ENCODE measurements at places on chromosomes 7 and 10. TPM values are rescaled to one million over a fixed set of nuclear protein-coding genes. Genes with fewer than 3 reads are reported as not detected.

DNA sequence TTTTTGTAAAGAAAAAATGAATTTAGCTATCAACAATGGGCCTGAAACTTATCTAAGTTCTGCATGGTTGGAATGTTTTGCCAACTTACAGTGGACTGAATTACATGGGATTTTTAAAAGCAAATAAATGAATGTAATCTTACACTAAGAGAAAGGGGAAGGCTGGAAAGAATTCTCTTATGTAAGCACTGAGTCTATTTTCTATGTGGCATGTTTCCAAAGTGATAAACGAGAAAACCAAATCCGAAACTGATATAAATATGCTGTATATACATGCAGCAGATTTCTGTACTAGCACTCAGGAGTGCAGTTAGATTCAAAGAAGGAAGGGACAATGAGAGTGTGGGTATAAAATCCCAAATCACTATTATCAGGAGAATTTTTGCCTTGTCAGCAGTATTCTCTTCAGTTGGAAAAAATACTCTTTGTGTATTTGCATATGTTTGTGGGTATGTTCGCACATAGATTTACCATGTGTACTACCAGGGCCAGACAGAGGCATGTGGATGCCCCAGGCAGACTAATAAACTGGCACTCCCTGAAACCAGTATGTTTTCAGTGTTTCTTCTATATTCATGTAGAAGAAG, 334.3 kb upstream of the SEMA3D start:
- no peak for DNase-seq

DNA sequence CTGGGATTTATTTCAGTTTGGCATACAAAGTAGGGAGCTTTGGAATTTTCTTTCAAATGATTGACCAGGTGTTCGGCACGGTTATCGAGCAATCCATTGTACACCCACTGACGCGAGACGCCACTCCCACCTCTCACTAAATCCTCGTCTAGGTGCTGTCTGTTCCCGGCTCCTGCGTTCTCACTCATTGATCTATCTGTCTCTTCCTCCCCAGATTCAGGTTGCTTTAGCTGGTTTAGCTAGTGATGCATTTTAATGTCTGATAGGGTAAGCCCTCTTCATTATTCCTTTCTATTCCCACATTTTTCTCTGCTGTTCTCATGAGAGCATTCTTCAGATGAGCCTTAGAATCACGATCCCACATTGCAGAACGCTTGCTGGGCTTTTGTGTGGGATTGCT, 91.7 kb downstream of the ELFN1 start:
- DNase-seq, result no peak

GRCh38 chr10:35422228-35422627, 85.9 kb downstream of the CCNY start:
- DNase-seq, result no peak

GRCh38 chr10:11150231-11150731, 132.6 kb downstream of the CELF2 start:
- no peak for DNase-seq

The ATRNL1 gene
- 3.4 TPM for total RNA-seq

DNA sequence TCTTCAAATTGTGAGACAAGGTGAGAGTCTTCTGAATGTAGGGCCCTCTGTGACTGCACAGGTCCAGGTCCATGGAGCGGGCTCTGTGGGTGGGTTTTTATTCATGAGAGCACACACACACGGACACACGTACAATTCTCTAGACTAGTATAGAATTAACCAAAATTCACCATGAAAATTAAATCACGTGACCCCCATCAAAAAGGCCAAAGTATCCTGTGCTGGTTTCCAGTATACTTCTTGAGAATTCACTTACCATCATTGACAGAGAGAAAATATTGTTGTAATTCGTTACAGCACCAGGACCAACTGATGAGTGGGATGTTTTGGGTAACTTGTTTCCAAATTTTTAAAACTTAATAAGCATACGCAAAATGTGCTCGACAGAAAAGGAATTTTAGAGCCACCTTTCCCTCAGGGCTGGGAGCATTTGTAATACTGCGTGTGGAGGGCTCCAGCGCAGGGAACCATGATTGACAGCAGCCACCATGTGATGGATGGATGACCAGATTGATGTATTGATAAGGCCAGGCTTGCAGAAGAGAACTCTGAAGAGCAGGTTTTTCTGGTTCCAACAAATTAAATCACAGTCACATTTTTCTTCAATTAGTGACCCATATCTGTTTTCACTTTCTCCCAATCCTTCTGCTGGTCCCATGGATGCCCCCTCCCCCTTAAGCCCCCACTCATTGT, 14.9 kb upstream of the DNTT start:
- no peak for DNase-seq

- DNase-seq, result peak; percentile 21
These were observed 40.3 kb downstream of the CPVL start for GRCh38 chr7:29105752-29106668.

- no peak for DNase-seq
These were observed 392.0 kb downstream of the PAXIP1 start for GRCh38 chr7:154610903-154611302.

- DNase-seq, result no peak
These were observed 160.7 kb upstream of the ZNF32 start for GRCh38 chr10:43809211-43809930.

The TMEM225B gene
- total RNA-seq, result not detected

DNA sequence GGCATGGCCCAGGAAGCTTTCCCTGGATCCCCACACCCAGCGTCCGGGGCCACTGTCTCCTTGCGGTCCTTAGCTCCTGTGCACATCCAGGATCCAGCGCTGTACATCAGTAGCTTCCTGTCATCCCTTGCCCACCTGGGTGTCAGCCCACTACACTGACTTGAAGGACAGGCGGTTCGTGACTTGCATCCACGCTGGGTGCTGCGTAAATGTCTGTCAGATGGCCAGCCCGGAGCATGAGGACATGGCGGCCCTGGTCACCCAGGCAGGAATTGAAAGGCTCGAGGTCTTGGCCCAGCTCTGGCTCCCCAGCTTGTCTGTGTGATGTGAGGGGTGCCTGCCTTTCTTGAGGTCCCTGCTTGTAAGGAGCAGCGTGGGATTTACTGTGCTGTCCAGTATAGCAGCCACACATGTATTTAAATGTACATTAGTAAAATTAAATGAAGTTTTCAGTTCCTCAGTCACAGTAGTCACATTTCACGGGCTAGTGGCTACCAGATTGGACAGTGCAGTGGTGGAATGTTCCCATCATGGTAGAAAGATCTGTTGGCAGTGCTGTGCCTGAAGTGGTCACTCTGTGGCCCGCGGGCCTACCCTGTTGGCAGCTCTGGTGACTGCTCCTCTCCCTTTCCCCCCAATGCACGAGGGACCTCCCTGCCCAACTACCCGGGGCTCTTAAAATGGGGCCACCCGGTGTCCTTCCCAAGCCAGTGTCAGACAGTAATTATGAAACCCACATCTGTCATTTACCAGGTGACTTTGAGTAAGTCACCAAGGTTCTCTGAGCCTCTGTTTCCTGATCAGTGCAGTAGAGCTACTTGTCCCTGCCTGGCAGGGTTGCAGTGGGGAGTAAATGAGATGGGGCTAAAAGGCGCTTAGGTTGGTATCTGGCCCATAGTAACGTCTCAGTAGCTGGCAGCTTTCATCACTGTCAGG, 97.8 kb upstream of the PPIF start:
- DNase-seq, result no peak

GRCh38 chr7:115085421-115085820, 163.5 kb downstream of the MDFIC start:
- no peak for DNase-seq

DNA sequence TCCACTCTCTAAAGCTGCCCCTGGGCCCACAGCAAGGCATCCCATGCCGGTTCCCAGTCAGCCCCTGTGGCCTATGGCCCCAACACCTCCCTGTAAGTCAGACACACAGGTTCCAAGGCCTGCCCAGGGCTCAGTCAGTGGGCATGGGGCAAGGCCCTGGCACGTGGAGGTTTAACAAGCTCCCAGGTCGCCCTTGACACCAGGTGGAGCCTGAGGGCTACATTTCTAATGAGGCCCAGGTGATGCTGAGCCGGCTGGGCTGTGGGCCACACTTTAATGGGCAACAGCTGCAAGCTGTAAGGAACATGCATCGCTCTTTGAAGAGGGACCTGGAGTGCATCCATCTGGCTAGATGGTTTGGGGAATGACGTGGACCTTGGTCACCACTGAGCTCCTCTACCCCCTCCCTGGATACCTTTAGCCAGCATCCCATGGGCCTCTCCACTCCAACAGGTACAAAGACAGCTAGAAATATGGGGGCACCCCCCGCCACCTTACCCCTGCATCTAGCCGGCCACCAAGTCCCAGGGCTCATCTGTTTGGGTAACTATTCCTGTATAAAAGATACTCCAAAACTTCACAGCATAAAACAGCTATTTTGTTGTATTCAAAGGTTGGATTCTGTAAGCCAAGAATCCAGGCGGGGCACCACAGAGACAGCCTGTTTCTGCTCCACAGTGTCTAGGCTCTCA, 122.5 kb downstream of the OAT start:
- DNase-seq, result no peak

- no peak for DNase-seq
These were observed 6.1 kb downstream of the CCDC3 start for GRCh38 chr10:12995425-12995861.

- DNase-seq, result no peak
These were observed 990.7 kb downstream of the CCSER2 start for GRCh38 chr10:85318809-85319807.

DNA sequence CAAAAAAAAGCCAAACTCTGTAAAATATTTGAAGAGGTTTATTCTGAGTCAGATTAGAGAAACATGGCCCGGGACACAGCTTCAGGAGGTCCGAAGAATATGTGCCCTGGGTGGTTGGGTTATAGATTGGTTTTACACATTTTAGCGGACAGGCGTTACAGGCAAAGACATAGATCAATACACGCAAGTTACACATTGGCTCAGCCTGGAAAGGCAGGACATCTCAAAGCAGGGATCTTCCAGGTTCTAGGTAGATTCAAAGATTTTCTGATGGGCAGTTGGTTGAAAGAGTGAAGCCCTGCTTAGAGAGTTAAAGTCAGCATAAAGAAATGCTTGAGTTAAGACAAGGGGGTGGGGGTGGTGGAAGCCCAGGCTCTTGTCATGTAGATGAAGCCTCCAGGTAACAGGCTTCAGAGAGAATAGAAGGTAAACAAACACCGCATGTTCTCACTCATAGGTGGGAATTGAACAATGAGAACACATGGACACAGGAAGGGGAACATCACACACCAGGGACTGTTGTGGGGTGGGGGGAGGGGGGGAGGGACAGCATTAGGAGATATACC, 464.3 kb upstream of the ADARB2 start:
- no peak for DNase-seq

The CRPPA gene
- total RNA-seq, result 2.2 TPM

DNA sequence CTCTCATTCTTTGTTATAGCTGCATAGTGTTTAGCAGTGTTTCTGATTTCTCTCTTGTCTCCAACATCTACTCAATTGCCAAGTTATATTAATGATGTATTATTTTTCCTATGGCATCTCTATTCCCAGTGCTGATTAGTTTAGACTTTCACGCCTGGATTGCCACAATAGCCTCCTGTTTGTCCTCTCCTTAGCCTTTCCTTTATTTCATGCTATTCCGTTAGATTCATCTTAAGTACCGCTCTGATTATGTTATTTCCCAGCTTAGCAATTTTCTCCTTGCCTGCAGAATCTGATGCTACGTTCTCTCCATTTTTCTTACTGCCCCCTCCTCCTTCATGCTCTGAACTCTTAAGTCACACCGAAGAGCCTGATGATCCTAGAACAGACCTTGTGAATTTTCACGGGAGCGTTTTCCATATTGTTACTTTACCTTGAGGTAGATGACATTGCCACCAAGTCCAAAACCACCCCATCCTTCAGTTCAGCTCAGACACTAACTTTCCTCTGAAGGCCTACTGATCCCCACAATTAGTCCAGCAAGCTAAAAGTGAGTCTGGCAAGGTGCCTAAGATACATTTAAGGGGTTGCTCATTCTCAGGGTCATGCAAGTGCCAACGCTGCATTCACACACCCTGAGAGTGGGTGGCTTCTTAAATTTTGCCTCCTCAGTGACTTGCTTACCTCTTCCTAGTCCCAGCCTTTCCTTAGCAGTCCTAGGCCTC, 6.6 kb upstream of the NRF1 start:
- no peak for DNase-seq

DNA sequence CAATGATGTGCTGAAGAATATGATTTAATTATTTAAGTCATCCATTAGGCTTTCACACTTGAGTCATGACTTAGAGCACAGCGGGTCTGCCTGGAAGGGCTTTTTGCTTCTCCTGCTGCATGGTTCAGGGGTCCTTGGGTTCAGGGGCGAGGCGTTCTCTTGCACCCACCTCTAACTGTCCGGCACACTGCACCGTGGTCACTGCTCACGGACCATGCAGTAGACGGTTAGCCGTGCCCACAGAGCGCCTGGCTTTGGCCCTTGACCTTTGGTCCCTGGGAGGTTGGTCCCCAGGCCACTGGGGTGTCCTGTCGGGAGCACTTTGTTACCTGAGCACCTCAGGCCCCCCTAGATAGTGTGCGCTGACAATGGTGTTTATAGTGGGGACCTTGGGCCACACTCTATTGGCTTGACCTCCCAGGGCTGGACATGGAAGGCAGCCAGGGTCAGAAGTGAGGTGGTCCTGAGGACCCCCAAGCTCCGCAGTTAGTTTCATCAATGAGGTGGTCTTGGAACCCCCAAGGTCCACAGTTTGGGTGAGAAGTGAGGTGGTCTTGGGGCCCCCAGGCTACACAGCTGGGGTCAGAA, 110.6 kb downstream of the ACTR3B start:
- no peak for DNase-seq

DNA sequence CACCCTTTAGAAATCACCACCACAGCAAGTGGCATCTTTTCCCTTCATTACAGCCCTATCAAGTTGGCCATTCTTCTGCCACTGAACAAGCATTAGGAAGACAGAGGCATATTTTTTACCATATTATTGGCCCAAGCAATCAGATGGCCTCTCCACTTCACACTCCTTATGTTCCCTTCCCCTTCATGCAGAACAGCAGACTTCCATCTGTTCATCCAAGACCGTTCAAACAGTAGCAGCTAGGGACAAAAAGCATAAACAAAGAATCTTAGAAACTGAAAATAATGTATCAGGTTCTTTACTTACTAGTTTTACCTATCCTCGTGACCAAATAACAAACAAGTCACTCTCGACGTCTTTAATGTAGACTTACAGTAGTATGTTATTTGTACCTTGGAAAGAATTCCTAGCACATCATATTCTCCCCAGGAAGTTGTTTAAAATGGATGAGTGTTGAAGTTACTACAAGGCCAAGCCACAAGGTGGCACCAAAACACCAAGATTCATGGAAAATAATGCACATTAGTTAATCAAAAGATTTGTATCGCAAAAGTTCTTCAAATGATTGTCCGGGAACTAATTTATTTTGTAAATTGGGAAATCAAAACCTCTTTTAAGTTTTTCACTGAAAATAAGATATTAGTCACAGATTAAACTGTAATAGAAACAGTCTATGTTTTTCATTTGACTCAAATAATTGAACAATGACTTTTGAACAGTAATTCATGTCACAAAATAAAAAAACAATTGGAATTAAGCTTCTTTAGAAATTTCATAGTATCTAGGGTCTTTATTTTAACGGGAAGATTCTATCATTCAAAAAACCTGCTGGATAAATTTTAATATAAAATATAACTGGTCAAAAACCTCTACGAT, 112.1 kb downstream of the VPS41 start:
- peak; percentile 18 for DNase-seq

GRCh38 chr7:155227788-155228458, 69.8 kb upstream of the INSIG1 start:
- no peak for DNase-seq
